HT-29 (cell line): ENCODE measurements at places on chromosomes 6 and 20. TPM values are rescaled to one million over a fixed set of nuclear protein-coding genes. Genes with fewer than 3 reads are reported as not detected.

OR2J3 gene
- not detected in 2 replicates for total RNA-seq

DNA sequence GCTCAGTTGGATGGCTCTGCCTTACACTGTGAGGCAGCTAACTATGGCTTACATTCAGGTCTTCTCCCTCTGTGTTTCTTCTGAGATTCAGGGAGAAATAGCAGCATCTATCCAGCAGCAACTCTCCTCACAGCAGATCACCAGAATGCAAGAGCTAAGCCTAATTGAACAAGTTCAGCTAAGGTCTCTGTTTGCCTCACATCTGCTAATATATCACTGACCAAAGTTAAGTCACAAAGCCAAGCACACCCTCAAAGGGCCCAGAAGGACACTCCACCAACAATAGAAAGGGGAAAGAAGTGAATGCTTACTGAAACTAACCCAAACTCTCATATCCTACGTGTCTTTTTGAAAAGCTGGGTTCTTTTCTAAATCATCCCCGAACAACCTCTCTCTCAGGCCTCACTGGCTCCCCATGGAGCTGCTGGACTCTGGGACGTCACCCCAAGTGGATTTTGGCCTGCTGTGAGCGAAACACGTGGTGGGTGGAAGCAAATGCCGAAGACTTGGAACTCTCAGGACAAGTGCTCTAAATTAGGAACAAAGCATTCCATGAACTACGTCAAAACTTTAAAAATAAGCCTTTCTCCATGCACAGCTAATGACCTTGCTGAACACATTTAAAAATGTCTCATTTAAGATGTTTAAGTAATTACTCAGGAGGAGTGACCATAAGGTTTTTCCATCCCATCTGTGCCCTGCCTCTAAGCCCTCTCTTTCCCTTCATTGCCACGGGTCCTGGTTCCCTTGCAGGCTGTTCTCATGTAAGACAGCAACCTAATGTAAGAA lies 167.5 kb upstream of the PLCB4 start:
- DNase-seq, result no peak

DNA sequence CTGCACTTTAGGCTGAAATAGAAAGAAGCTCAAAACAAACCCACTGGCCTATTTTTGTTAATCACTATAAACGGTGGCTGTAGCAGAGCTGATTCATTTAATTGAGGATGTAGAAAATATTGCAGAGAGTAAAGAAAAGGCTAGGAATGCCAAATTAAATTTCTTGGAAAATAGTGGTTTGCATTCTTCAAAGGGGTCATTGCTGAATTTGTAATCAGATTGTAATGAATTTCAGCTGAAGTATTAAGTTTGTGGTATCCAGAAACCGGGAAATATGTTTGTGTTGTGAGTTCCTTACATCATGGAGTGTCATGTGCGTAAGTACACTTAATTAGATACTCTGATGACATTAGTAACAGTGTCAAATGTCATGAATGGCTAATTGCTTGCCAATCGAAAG lies 203.0 kb downstream of the SAMD5 start:
- no peak for DNase-seq

GRCh38 chr20:52518735-52519134 lies 327.2 kb upstream of the ZFP64 start:
- no peak for DNase-seq

DNA sequence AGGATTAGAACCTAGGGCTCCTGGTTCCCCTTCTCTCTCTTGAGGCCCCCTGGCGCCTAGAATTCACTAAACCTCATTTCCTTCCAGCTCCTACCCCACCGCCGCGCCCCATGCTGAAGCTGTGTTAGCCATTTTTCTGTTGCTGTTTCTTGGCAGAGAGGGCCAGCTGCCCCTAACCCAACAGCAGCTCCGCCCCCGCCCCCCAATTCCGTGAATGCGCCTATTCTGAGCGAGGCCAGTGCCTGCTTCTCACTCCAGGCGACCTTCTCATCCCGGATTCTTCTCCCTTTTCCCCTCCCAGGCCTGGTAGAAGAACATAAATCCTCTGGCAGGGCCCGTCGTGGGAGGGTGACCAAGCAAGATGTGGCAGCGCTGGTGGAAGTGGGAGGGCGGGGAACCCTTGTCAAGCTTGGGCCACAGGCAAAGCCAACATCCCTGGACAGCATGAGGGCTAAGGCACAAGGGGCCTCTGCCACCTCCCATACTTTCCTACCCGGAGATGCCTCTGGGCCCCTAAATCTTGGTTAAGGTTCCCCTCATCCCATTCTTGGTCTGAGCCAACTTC lies 518 bp downstream of the RBPJL start:
- no peak for DNase-seq

- DNase-seq, result no peak
Observed at GRCh38 chr6:94278146-94278545, 858.8 kb upstream of the EPHA7 start.

GRCh38 chr20:17282501-17282900 lies 55.7 kb downstream of the PCSK2 start:
- DNase-seq, result no peak

DNA sequence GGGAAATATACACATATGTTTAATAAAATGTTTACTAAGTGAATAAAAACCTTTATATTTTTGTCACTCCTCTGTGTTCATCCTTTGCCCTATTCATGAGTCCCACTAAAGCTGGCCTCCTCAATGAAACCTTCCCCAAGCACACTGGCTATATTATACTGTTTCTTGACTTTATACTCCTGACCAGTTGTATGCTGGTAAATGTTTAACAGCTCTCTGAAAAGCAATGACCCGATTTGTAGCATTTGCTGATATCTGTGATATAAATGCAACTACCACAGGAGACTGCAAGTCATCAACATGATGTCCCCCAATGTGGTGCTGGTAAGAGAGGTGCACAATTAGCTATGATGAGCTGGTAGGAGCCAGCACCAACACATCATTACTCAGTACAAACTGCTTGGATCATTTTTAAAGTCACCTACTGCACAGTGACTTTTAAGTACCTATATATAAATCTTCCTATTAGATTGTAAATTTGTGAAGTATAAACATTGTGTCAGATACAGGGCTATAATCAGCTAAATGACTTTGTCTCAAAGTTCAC lies 64.6 kb upstream of the MCM9 start:
- no peak for DNase-seq

DNA sequence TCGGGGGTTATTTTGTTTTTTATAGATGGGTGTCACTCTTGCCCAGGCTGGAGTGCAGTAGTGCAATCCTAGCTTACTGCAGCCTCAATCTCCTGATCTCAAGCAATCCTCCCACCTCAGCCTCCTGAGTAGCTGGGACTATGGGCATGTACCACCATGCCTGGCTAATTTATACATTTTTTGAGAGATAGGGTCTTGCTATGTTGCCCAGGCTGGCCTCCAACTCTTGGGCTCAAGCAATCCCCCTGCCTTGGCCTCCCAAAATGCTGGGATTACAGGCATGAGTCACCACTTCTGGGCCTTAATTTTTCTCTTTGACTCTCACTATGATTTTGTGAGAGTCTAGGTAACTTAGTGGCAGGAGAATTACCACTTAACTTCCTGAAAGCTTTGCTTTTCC lies 23.3 kb downstream of the AKAP12 start:
- DNase-seq, result no peak

- DNase-seq, result no peak
Observed at GRCh38 chr6:96716221-96716620, 121.1 kb downstream of the GPR63 start.

DNA sequence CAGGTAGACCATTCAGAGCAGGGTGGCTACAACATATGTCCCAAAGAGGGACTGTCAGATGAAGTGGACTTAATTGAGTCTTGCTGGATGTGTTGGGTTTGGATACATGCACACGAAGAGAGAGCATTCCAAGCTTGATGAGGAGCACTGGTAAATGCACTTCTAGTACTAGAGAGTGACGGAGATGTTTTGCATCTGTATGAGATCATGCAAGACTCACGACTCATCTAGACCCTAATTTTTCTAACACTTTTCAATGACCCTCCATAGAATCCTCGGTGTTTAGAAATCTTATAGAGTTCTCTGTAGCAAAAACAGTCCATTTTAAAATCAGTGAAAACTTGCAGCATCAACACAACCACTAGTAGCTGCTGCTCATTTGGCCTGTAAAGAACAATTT lies 4.8 kb upstream of the AIG1 start:
- DNase-seq, result no peak

KLHDC3 gene
- 120 and 126 TPM in 2 replicates for total RNA-seq

GRCh38 chr6:134458857-134459657 lies 141.1 kb upstream of the SGK1 start:
- no peak for DNase-seq
